ENCODE measurements at places on chromosomes 3 and 15.

DNA sequence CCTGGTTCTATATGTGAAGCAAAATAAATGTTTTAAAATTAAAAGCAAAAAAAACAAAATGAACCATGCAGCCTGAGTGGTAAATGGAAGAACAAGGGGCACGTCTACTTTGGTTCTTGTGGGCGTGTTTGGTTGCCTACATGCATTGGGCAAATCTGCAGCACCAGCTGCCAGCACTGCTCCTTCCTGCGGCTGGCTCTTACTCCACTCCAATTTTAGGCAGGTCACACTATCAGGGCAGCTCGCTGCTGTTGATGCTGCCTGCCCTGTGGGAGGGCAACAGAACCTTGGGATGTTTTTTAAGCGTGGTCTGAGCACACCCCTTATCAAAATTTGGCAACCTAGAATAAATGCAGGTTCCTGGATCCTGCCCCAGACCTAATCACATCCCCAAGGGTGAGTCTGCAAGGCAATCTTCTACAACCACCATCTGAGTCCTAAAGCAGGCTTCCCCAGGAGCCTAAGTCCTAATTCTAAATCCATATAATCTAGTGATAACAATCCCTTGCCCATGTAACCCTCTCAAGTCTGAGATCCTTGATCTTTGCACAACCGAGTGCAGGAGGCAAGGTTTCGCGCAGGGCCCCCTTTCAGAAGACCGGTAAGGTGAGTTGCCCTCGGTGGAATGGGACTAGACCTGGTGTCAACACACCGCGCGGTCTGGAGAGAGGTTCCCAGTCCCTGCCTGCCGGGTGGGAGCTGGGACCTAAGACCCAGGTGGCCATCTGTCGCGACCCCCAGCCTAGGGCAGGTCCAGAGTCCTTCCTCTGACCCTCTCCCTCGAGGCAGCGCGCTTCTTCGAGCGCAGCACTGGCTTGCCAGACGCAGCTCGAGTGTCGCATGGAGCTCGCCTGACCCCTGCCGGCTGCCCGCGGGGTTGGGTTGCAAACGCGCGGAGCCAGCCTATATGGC lies 15.9 kb downstream of the IVD start:
- DNase-seq = peak; percentile 76

GRCh38 chr15:59691194-59691805 lies 2.2 kb upstream of the BNIP2 start:
- DNase-seq = peak; percentile 42

- no peak for DNase-seq
Measured at GRCh38 chr15:76200641-76201105, 110.6 kb downstream of the ETFA start.

DNA sequence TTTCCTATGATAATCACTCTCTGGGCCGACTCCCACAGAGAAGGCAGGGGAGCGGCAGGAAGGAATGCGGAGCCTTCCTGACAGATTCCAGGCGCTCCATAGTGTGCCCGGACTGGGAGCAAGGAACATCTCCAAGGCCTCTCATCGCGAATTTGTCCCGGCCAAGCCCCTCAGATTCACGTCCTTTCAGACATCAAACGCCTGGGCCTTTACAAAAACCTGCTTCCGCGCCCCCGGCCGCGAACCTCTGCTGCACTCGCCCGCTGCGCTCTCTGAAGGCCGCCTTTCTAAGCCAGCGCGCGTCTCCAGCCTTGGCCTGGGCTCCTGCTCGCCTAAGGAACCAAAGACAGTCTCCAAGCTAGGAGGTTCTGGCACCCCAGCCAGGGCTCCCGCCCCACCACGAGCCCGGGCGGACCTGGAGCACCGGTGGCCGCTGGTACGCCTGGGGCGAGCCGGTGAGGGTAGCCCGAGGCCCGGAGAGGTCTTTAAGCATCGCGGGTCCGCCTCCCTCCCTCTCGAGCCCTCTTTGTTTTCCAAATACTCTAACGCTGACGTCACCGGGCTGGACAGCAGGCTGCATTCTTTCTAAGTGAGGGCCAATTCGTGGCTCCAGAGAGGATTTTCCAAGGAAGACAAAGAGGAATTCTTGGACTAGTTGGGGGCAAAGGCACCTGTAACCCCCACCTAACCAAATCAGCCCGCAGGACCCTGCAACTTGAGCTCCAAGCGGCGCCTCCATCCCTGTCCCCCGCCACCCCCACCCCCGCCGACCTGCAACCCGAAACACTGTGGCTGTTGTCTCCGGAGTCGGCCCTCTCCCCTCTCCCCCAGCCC lies 759 bp downstream of the AMOTL2 start:
- peak; percentile 93 for DNase-seq

DNA sequence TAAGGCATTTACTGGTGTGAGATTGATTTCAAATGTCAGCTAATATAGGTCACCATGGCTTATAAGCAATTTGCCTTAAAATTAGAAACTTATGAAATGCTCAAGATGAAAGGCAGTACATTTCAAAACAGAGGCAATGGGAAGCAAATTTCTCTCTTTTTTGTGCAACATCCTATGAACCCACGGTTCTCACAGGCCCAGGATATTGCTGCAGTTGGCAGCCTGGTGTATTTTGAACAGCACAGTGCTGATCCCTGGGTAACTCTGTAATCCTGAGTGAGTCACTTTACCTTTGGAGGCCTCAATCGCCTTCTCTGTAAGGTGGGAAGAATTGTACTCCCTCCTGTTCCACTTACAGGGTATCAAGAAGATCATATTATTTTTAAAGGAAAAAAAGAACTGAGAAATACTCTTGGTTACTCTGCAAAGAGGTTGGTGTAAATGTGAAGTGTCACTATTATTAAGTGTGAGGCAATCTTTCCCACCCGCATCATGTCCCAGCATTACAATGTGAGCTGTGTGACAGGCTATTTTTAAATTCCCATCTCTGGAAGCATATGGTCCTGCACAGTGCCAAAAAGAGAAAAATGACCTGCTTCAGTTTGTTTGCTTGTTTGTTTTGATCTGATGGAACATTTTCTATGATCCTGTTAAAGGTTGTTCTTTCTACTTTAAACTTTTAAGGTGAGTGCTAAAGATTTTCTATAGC lies 190.1 kb upstream of the LPP start:
- DNase-seq = no peak

DNA sequence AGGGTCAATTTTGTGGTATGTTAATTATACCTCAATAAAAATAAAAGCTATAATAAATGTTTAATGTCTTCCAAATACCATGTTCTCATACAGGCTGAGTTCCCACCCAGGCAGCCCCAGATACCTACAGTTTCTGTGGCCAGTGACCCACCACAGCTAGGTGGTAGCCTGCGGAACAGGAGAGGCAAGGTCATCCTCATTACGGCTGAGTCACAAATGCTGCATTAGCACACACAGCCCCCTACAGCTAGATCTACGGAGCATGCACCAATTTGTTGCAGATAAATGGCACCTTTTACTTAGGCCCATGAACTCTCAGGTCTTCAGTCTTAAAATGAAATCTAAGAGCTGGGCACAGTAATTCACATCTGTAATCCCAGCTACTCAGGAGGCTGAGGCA lies 5.1 kb downstream of the SPATA12 start:
- peak; percentile 19 for DNase-seq

DNA sequence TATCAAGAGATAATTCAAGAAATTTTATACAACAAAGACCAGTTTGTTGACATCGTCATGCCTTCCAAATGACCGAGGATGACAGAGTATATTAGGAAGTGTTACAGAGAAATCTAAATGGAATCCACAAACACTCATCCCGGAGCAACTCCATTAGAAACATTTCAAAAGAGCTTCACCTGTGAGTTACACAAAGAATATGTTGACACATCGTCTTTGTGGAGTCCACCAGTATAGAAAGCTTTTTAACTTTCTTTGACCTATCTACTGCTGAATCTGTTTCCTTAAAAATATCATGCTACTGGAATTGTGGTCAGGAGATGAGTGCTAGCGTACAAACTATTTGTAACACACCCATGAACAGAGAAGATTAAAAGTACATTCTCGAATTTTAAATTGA lies 130.4 kb downstream of the SUCLG2 start:
- no peak for DNase-seq

GRCh38 chr3:31793821-31794220 lies 187.2 kb downstream of the OSBPL10 start:
- DNase-seq = no peak

DNA sequence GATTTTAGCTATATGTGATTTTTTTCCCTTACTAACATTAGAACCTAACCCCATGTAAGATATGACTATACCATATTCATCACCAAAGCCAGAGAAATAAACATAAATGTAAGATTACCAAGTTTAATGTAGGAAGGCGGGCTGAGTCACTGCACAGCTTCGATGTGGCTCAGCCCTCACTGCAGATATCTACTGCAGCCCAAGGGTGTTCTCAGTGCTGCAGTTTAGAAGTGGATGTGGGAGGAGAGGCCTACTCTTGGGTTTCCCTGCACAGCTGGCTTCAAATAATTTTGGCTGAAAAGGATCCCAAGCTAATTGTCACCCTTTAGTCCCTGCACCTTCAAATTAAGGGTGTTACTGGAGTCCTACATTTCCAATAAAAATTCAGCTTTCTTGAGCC lies 9.3 kb downstream of the ARPP19 start:
- DNase-seq = peak; percentile 41

- no peak for DNase-seq
Measured at GRCh38 chr3:138222131-138222941, 35.2 kb downstream of the ARMC8 start.

DNA sequence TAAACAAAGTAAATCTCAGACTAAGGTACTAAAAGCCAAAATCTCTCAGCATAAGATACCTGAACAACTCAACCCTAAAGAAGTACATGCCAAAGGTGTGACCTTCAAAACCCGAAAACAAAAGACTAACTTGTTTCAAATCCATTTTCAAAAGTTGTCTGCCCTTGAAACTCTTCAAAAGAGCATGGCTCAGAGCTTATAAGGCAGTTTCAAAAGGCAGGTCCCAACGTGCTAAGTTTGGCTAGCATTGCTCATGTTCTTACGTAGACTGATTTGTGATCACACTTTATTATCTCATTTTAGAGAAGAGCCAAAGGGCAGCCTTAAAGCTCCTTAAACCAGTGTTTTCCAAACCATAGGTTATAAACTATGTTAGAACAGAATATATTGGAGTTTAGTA lies 112.2 kb downstream of the FEZF2 start:
- no peak for DNase-seq

DNA sequence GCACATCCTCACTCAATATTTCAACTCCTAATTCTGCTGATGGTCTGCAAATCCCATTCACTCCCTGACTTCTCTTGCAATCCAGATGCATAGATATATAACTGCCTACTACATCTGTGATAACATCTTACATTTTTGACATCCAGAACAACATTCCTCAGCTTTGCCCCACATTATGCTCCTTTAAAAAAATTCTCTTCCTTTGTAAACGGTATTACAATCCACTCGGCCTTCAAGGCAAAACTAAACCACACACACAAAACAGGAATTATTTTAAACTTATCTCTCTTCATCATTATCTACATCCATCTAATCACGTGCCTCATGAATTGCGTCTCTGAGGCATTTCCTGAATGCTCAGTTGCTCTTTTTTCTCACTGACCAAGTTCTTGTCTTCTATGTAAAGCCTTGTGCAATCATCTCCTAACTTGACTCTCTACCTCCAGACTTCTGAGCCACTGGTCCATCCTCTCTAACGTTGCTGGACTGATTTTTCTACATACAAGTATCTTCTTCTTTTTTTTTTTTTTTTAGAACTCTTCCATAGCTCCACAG lies 117.0 kb downstream of the SATB1 start:
- no peak for DNase-seq

DNA sequence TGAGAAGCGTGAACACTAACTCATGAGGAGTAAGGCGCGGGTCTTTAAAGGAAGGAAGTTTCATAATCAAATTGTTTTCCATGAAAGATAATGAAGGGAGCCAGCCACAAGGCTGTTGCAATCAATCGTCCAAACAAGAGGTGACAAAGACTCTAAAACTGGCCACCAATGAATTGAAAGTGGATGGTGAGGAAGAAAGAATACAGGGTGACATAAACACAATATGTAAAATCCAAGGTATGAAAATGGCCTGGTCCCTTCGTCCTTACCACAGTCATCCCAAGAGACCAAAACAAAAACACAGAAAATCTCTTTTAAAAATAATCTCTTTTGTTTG lies 12.0 kb downstream of the CD86 start:
- DNase-seq = no peak

GRCh38 chr3:25527801-25528200 lies 99.7 kb downstream of the RARB start:
- DNase-seq = no peak

DNA sequence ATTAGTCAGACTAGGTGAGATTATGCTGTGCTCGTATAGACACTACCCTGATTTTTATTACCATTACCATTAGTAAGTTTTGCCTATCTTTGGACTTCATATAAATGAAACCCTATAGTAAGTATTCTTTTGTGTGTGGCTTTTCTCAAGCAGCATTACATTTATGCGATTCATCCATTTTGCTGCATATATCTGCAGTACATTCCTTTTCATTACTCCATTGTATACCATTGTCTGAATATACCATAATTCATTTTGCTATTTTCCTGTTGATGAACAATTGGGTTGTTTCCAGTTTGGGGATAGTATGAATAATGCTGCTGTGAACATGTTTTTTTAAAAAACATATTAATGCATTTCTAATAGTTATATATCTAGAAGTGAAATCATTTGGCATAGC lies 45.3 kb downstream of the TMEM212 start:
- DNase-seq = no peak

DNA sequence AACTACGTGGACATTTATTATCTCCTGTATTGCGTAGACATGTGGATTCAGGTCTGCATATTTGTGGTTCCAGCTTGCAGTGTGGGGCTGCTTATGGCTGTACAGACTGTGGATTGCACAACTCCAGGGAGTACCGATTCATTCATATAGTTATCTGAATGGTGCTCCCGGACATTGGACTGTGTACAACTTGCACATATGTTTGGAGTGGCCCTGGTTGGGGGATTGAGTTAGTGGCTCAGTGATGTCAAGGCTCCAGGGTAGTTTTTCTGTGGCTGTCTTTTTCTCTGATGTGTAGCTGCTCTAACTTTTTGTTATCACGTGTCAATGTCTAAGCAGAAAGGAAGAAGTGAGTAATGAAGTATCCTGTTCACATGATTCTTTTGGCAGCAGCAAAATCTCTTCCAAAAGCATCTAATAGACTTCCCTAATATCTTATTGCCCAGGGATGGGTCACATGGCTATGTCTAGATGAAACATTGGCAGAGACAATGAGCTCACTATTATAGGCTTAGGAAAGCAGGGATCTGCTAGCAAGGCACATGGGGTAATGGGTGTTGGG lies 15.8 kb downstream of the ST3GAL6 start:
- peak; percentile 69 for DNase-seq

- no peak for DNase-seq
Measured at GRCh38 chr15:69299943-69300588, 1.4 kb downstream of the PAQR5 start.

Measured in Daoy (cell line).